Esophagus mucosa (tissue), 1 donor: ENCODE measurements at places on chromosomes 4 and X. TPM values are rescaled to one million over a fixed set of nuclear protein-coding genes. Genes with fewer than 3 reads are reported as not detected.
A peak's percentile ranks its signal among the peaks of the same experiment; 100 is the strongest.

GRCh38 chr4:165345666-165346417 lies 18.4 kb downstream of the MSMO1 start:
- ATAC-seq = peak; percentile 34

Gene MMGT1
- 12.9 TPM for total RNA-seq

DNA sequence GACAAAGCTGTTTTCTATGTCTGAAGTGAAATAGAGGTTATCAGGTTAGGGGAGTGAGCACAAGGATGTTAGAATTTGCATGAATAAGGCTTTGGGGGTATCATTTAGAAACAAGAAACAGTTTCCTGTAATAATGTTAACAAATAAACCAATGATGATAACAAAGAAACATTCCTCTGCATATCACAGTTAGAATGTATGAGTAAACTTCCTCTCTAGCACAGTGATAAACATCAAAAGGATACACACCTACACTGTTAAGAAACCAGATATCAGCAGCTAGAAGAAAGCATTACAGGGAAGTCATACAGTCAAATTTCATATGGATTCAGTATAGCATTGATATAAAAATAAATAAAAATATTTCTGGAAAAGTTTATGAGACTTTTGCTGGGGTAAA lies 340.0 kb upstream of the MAGEB16 start:
- no peak for ATAC-seq

DNA sequence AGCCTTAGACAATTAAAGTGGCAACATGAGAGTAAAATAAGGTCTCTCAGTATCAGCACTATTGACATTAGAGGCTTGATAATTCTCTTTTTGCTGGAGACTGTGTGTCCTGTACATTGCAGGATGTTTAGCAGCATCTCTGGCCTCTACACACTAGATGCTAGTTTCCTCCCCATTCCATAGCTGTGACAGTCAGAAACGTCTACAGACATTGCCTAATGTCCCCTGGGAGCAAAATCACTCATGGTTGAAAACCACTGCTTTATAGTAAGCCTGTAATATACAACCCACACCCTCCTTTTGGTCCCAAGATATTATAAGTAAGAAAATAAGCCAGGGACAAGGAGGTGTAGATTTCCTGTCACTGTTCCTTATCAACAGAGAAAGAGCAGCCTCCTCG lies 166.0 kb downstream of the FRMPD4 start:
- ATAC-seq = no peak

Gene RAB33A
- total RNA-seq = 0.20 TPM

DNA sequence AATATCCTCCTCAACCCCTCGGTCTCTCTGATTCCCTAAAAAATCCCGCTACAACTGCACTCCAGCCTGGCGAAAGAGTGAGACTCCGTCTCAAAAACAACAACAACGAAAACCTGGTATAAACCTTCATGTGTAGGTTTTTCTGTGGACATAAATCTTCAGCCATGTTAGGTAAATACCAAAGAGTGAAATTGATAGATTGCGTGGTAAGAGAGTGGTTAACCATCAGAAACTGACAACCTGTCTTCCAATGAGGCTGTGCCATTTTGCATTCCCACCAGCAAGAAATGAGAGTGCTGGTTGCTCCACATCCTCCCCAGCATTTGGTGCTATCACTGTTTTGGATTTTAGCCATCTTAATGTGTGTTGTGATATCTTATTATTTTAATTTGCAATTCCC lies 10.9 kb downstream of the TBC1D19 start:
- ATAC-seq = no peak

DNA sequence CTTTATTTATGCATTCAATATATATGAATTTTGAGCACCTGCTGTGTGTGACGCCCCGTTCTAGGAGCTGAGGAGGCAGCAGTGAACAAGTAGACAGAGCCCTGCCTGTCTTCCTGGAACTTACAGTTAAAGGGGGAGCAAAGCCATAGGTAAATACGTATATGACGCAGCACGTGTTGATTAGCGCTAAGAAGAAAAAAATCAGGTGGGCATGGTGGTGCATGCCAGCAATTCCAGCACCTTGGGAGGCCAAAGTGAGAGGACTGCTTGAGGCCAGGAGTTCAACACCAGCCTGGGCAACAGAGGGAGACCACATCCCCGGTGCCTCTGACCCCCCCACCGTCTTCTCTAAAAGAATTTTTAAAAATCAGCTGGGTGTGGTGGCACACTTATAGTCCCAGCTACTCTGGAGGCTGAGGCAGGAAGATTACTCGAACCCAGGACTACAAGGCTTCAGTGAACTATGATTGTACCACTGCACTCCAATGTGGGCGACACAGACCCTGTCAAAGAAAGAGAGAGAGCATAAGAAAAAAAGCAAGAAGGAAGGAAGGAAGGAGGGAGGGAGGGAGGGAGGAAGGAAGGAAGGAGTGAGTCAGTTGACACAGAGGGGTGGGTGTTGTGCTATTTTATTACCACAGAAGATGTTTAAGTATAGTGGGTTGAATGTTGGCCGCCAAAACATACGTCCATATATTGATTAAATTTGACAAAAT lies 5.4 kb upstream of the KIAA0232 start:
- no peak for ATAC-seq

- ATAC-seq = no peak
Observed at GRCh38 chr4:86942185-86942666, 7.4 kb downstream of the AFF1 start.

DNA sequence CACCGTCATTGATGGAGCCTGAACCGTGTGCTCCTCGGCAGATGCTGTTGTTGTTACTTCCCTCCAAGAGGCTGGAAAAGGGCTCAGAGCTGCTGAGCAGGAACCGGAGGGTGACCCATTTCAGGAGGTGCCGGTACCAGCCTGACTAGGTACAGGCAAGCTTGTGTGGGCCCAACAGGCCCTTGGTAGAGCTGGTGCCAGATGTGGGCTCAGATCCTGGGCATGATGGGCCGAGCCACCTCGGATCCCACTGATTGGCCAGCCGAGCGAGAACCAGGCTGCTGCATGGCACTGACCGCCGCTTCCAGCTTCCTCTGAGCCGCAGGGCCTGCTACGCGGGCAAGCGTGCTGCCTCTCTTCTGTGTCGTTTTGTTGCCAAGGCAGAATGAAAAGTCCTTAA lies 33.7 kb downstream of the NOP14 start:
- no peak for ATAC-seq

DNA sequence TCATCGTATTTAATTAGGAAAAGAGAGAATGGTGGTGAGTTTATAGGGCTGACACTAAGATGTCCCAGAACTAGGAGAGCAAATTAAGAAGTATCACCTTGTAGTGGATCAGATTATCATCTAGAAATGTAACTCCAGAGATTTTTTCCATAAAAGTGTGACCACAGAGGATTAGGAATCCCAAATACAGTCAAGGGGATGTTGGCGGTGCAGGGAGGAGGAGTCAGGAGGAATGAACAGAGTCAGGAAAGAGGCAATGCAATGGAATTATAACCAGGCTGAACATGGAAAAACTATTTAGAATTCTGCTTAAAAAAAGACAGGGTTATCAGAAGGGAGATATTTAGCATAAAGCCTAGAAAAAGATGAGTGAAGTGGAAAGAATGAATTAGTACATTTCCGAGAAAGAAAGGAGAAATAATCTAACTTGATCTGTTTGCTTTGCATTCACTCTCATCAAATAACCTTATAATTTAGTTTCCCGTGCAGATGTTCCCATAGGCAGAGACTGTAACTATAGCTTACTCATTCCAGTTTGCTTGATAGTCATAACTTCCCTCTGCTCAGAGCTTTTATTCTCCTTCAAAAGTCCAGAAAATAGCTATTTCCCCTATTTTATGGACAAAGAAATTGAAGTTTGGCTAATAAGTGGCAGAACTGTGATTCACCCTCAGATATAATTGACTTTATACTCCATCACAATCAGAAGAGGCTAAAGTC lies 56.4 kb downstream of the SCFD2 start:
- ATAC-seq = no peak

DNA sequence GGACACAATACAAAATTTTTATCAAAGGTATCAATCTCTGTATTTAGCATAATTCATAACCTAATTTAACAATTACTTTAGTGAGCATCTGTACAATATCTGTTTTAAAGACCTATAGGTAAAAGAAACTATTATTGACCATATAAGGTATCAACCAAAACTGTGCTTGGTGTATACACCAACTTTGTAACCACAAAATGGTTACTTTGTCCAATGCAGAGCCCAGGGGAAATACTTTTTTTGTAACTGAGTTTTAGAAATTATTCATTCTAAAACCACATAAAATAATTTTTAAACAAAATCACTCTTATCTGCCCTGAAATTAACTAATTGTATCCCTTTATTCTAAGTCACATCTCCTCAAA lies 5.0 kb downstream of the CXXC4 start:
- no peak for ATAC-seq

DNA sequence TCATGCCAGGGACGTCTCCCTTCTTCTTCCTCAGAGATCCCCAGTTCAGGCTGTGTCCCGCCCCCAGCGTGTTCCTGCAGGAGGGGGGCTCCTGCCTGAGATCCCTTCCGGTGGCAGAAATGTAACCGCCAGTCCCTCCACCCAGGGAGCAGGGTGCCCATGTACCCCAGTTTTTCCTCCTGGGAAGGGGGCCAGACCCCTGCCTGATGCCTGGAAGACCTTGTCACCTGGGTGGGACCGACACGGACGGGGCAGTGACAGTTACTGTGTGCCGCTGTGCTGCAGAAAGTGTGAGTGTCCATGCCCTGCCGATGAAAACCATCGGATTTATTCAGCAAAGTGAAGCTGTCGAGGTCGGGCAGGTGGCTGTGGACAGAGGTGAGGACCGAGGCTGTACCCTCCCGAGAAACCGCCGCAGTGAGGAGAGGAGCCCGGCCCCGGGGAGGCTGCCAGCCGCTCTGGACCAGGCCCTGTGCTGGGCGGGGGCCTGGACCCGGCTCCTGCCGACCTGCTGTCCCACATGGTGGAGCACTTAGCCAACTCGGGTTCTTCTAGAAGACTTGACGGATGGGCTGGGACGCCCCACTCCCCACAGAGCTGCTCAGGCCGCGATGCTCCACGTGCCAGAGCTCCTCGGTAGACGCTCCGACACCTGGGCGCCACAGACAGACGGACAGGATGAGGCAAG lies 36.7 kb upstream of the HMX1 start:
- no peak for ATAC-seq

- ATAC-seq = no peak
Observed at GRCh38 chr4:141047228-141047884, 85.9 kb downstream of the RNF150 start.

Gene VCX3A
- total RNA-seq = not detected

DNA sequence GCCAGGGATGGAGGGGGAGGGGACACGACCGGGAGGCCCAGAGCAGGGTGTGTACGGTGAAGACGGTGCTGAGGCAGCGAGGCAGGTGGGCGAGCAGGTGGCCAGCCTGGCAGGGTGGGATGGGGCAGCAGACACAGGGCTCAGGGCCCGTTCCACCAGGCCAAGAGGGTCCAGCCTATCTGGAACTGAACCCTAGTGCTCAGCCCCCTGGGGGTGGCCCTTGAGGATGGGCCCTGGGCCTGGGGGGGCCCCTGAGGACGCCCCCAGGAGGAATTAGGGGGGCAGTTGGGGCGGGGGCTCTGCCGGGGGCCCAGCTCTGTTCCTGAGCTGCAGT lies 3.0 kb upstream of the HGFAC start:
- no peak for ATAC-seq

Gene DNAAF6
- not detected for total RNA-seq

Gene P2RY4
- 0.20 TPM for total RNA-seq

- no peak for ATAC-seq
Observed at GRCh38 chr4:2095236-2096072, 36.3 kb downstream of the NAT8L start.

DNA sequence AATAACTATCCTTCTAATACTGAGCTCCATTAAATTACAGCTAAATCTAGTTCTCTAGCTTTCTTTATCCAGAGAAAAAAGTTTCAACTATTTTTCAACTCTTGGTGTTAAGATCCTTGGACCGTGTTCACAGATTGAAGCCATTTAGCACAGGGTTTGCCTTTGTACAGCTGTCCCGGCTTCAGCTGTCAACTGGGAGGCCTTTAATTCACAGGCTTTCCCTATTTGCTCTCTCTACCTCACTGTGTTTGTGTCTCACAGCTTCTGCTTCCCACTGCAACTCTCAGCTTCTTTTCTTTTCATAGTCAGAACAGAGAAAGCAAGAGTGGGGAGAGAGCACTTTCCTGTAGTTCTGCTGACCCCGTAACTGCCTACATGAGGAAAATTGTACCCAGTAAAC lies 76.9 kb upstream of the SMAD1 start:
- ATAC-seq = no peak

GRCh38 chrX:15856636-15857035 lies 2.0 kb upstream of the AP1S2 start:
- ATAC-seq = no peak

Gene SPOCK3
- total RNA-seq = not detected

GRCh38 chrX:131747173-131747572 lies 203.3 kb downstream of the OR13H1 start:
- ATAC-seq = peak; percentile 94

DNA sequence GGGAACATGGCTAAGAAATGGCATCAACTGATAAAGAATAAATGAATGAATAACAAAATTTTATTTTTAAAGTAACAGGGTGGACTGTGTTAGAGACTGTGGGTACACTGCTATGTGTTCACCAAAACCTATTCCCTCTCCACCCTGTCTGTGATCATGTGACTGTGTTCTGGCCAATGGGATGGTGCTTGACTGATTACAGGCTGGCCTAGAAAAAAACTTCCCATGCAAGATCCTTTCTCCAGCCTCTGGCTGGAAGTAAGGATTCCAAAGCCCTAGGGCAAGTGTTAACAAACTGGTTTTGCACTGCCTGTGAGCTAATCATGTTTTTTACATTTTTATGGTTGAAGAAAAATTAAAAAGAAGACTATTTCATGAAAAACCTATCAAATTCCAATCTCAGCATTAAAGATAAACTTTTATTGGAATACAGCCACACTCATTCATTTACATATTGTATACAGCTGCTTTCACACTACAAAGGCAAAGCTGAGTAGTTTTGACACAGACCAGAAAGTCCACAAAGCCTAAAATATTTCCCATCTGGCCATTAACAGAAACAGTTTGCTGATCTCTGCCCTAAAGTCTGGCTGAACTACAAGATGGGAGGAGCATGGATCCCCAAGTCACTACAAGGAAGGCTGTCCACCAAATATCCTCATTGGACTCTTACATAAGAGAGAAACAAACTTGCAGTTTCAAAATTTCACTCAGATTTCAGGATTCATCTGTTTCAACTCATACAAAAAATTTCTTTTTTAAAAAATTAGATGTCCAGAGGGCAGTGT lies 133.2 kb downstream of the ARHGAP6 start:
- ATAC-seq = no peak
